ENCODE measurements at places on chromosomes 2 and 18.
A peak's percentile ranks its signal among the peaks of the same experiment; 100 is the strongest.

DNA sequence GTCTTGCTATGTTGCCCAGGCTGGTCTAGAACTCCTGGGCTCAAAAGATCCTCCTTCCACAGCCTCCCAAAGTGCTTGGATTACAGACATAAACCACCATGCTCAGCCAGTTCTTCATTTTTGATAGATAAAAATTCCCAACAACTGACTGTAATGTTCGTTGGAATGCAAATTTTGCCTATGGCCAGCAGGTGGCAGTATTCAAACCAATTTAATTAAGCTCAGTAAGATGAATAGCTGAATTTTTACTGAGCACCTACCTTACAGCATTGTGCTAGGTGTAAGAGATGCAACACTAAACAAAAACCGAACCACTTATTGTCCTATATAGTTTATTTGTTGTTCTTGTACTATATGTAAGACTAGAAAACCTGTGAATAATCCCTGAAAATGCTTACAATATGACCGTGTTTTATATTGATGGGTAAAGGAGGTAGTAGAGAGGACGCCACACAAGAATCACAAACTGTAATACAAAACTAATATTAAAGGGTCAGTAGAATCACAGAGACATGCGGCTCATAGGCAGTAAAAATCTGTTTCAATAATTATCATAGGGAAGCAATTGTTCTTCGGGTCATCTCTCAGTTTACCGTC lies 8.2 kb upstream of the TMEM182 start:
- DNase-seq = peak; percentile 66

DNA sequence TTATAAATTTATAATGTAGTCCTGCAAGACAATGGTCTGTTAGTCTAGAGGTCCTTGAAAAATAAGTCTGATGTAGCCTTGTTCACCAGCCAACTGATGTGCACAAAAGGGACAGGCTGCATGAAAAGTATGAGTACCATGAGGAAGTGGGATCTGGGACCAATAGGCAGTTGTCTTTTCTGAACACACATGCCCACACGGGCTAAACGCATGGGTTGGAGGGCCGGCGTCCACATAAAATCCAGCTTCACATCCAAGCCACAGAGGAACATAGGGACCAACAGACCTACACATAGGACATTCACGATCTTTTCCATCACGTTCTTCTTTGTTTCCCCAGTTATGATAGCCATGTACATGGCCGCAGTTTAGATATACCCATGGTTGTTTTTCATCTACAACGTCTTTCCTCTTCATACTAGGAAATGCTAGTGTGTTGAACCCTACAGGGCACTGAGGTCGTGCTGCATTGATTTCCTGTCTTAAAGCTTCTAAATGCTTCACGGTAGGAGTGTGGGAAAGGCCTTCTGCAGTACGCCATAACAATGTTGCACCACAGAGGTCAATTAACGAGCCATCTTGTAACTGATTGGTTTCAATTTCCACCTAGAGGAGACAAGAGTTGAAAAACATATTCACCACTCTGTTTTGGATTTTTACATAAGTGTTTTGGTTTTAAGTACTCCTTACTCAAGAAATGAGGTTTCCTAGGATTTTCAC lies 49.4 kb downstream of the PELI1 start:
- no peak for DNase-seq

DNA sequence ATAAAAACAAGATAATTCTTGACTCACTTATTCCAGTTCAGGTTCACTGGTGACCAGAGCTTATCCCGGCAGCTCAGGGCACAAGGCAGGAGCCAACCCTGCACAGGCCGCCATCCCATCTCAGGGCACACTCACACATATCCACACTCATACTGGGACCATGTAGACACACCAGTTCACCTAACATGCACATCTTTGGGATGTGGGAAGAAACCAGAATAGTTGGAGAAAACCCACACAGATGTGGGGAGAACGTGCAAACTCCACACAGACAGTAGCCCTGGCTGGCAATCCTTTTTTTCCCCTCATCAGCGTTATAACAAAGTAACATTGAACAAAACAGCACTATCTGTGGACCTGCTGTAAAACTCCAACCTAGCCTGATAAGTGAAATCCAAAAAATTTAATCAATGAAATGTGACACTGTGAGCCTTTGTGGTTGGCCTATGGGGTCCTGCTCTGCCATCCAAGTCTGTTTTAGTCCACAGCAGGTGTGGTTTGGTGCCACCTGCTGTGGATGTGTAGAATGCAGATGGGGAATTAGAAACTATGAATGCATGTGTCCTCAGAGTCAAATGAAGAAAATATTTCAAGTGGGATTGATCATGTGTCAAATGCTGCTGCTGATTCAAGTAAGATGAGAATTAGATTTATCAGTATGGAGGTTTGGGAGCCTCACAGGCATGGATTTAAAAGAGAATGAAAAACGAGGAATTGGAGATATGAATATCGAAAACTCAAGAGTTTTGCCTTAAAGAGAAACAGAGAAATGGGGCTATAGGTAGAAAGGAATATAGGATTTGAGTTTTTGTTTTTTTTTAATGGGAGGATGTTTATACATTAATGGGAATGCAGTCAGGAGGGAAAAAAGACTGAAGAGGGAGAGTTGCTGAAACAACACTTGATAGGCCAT lies 47.0 kb downstream of the UGP2 start:
- DNase-seq = peak; percentile 34

GRCh38 chr2:238811293-238811692 lies 36.6 kb upstream of the TWIST2 start:
- no peak for DNase-seq

GRCh38 chr2:134002391-134002790 lies 251.5 kb upstream of the MGAT5 start:
- DNase-seq = peak; percentile 41

- DNase-seq = no peak
Measured at GRCh38 chr2:118348380-118349034, 260.2 kb downstream of the INSIG2 start.

DNA sequence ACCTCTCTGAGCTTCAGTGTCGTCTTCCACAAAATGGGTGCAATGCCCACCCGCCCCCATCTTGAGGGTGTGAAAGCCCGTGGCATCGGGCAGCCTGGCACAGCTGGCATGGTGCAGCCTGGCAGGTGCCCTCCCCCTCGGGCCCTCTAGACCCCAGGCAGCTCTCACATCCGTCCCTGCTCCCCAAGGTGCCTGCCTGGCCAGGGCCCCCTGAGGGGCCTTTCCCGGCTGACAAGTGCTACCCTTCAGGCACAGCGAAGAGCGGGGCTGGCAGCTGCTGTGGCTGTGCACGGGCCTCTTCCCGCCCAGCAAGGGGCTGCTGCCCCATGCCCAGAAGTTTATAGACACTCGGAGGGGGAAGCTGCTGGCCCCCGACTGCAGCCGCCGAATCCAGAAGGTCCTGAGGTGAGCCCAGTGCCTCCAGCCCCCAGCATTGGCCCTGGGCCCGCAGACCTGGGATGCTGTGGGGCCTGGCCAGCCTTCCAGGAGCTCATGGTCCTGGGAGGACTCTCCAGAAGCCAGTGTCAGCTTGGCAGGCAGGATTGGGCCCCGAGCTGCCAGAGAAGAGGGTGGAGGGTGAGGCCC lies 13.9 kb upstream of the GPR17 start:
- no peak for DNase-seq

DNA sequence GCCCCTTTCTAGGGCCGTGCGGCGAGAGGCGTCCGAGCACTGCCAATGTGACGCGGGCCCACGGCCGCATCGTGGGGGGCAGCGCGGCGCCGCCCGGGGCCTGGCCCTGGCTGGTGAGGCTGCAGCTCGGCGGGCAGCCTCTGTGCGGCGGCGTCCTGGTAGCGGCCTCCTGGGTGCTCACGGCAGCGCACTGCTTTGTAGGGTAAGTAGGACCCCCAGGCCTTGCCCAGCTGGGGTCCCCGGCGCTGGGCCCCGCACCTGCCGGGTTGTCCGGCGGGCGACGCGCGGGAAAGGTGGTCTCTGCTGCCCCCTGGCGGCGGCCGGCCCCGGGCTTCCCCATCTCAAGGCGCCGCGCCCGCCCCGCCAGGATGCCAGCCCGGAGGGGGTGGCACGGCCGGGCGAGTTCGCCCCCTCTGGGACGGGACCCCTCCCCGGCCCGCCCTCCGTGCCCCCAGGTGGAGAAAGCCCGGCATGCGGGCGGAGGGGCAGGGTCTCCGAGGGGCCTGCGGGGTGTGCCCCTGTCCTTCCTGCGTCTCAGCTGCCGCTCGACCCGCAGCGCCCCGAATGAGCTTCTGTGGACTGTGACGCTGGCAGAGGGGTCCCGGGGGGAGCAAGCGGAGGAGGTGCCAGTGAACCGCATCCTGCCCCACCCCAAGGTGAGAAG lies 1.9 kb downstream of the PRSS56 start:
- peak; percentile 54 for DNase-seq
